PC-9 (cell line): ENCODE measurements at places on chromosomes 1 and 21. TPM values are rescaled to one million over a fixed set of nuclear protein-coding genes. Genes with fewer than 3 reads are reported as not detected.

Gene PLEKHA6
- 52.0 and 53.1 TPM in 2 replicates for total RNA-seq

Gene GJA8
- not detected in 2 replicates for total RNA-seq

Gene TSPAN1
- 134 and 139 TPM in 2 replicates for total RNA-seq

Gene NEGR1
- total RNA-seq, result 0.23 and 0.44 TPM in 2 replicates

Gene PTGER3
- total RNA-seq, result 0.08 and 0.13 TPM in 2 replicates

Gene OR2T2
- not detected in 2 replicates for total RNA-seq

Gene RAB13
- total RNA-seq, result 69.9 and 73.6 TPM in 2 replicates

- no peaks in the 10 kb centered on the region for H3K4me1 ChIP-seq
- no peak overlapping the region for H3K4me3 ChIP-seq
- no peaks in the 10 kb centered on the region for H3K27me3 ChIP-seq
- DNase-seq, result no peak
- no peak overlapping the region for H3K27ac ChIP-seq
Measured at GRCh38 chr1:90616395-90616794, 100.7 kb downstream of the BARHL2 start.

DNA sequence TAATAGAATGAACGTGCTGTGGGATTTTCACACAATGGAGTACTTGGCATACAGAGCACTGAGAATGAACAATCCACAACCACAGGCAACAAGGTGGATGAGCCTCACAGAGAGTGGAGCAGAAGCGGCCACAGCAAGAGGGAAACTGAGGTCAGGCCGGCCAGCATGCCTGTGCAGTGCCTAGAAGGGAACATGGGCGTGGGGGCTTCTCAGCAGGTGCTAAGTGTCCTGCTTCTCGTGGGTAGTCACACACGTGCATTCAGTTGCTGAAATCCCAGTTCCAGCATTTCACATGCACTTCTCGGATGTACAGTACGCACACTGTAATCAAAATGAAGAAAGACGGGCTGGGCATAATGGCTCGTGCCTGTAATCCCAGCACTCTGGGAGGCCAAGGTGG is 33.1 kb downstream of the WDR4 start:
- H3K27me3 ChIP-seq, result no peaks in the 10 kb centered on the region
- no peak overlapping the region for H3K27ac ChIP-seq
- no peaks in the 10 kb centered on the region for H3K4me1 ChIP-seq
- H3K36me3 ChIP-seq, result no peaks in the 10 kb centered on the region
- no peak overlapping the region for H3K4me3 ChIP-seq

- H3K4me1 ChIP-seq, result peaks cover 67% of the 10 kb centered on the region
- 0 out of 2 replicates have a peak overlapping the region, but pooled peaks have one; percentile 14 for H3K27ac ChIP-seq
- H3K36me3 ChIP-seq, result 0 out of 2 replicates have a peak, but pooled peaks cover 6% of the 10 kb centered on the region
- no peak for DNase-seq
- H3K27me3 ChIP-seq, result no peaks in the 10 kb centered on the region
Measured at GRCh38 chr1:234871710-234872271, 256.8 kb downstream of the TOMM20 start.

DNA sequence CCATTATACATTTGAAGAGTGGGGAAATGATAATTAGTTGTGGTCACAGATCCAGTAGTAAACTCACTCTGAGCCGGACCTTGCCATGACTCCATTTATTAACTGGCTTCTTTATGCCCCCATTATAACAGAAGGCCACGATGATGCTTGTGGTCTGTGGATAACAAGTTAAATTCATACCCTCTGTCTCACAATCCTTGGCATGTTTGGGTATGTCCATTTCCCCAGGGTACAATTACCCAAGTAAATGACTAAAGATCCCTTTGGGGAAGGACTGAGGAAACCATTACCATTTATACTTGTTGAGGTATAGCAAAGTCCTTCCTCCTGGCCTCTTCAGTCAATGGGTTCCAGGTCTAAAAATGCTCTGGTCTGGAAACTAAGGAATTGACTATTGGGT is 7.3 kb upstream of the USP1 start:
- no peak for DNase-seq
- no peak overlapping the region for H3K4me3 ChIP-seq
- H3K27ac ChIP-seq, result no peak overlapping the region
- no peaks in the 10 kb centered on the region for H3K27me3 ChIP-seq

DNA sequence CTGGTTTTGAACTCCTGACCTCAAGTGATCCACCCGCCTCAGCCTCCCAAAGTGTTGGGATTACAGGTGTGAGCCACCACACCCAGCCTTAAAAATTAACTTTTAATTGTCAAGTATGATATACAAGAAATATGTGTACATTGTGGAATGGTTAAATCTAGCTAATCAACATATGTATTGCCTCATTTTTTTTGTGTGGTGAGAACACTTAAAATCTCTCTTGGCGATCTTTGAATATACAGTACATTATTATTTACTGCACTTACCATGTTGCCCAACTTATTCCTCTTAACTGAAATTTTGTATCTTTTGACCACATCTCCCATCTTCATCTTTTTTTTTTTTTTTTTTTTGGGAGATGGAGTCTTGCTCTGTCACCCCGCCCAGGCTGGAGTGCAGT is 23.3 kb downstream of the THRAP3 start:
- H3K4me1 ChIP-seq, result peaks cover 66% of the 10 kb centered on the region
- DNase-seq, result no peak
- no peaks in the 10 kb centered on the region for H3K27me3 ChIP-seq
- peaks cover 10% of the 10 kb centered on the region for H3K36me3 ChIP-seq
- H3K27ac ChIP-seq, result peak overlapping the region; percentile 90

- no peaks in the 10 kb centered on the region for H3K36me3 ChIP-seq
- 0 out of 2 replicates have a peak overlapping the region, but pooled peaks have one; percentile 31 for H3K27ac ChIP-seq
- no peaks in the 10 kb centered on the region for H3K27me3 ChIP-seq
- no peak for DNase-seq
- H3K4me1 ChIP-seq, result peaks cover 40% of the 10 kb centered on the region
- no peak overlapping the region for H3K4me3 ChIP-seq
Measured at GRCh38 chr1:203177470-203178039, 1.9 kb upstream of the MYBPH start.

GRCh38 chr1:197451381-197451780 is 183.3 kb downstream of the CRB1 start:
- H3K4me1 ChIP-seq, result no peaks in the 10 kb centered on the region
- H3K27ac ChIP-seq, result no peak overlapping the region
- no peaks in the 10 kb centered on the region for H3K36me3 ChIP-seq
- H3K4me3 ChIP-seq, result no peak overlapping the region
- DNase-seq, result no peak

- no peak overlapping the region for H3K4me3 ChIP-seq
- DNase-seq, result no peak
- no peaks in the 10 kb centered on the region for H3K36me3 ChIP-seq
- H3K27ac ChIP-seq, result no peak overlapping the region
Measured at GRCh38 chr1:240516069-240516468, 95.9 kb downstream of the GREM2 start.

DNA sequence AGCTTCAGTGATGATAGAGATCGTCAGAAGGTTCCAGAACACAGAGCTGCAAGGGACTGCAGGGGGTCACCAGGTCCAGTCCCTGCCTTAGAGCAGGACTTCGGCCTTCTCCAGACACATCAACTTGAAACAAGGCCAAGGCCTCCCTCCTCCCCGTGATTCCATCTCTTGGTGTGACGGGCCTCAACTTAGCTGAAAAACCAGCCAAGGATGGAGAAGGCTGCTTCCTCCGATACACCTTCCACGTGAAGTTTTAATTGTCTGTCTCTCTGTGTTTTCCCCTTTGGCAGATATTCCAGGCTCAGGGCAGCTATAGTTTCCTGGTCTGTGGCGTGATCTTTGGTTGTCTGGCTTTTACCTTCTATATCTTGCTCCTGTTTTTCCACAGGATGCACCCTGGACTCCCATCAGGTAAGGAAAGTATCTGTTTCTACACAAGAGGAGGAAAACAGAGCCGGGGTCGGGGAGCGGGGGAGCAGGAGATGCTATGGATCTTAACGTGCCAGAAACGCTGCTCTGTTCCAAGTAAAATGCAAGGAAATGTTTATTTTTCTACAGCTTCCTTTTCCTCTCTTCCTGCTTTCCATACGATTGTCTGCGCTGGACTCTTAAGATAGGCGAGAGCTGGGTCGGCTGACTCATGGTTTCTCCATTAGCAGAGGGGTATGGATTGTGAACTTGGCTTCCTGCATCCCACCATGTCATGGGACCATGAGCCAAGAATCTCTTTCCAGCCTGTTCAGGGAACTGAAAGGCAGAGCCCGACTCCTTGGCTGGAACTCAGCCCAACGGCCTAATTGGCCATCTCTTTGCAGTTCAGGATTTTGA is 32.8 kb downstream of the ELK4 start:
- no peak overlapping the region for H3K4me3 ChIP-seq
- DNase-seq, result no peak
- H3K4me1 ChIP-seq, result no peaks in the 10 kb centered on the region

GRCh38 chr1:61270107-61270506 is 187.7 kb downstream of the NFIA start:
- H3K27me3 ChIP-seq, result no peaks in the 10 kb centered on the region
- H3K4me1 ChIP-seq, result 0 out of 2 replicates have a peak, but pooled peaks cover 3% of the 10 kb centered on the region
- H3K27ac ChIP-seq, result no peak overlapping the region
- no peak overlapping the region for H3K4me3 ChIP-seq

- peaks cover 62% of the 10 kb centered on the region for H3K4me1 ChIP-seq
- H3K36me3 ChIP-seq, result no peaks in the 10 kb centered on the region
- no peak overlapping the region for H3K27ac ChIP-seq
- H3K27me3 ChIP-seq, result no peaks in the 10 kb centered on the region
- no peak overlapping the region for H3K4me3 ChIP-seq
- DNase-seq, result no peak
Measured at GRCh38 chr1:234969581-234970400, 158.8 kb downstream of the TOMM20 start.

- no peaks in the 10 kb centered on the region for H3K36me3 ChIP-seq
- no peaks in the 10 kb centered on the region for H3K4me1 ChIP-seq
- DNase-seq, result no peak
- no peaks in the 10 kb centered on the region for H3K27me3 ChIP-seq
Measured at GRCh38 chr1:54220004-54220811, 20.2 kb downstream of the MRPL37 start.

DNA sequence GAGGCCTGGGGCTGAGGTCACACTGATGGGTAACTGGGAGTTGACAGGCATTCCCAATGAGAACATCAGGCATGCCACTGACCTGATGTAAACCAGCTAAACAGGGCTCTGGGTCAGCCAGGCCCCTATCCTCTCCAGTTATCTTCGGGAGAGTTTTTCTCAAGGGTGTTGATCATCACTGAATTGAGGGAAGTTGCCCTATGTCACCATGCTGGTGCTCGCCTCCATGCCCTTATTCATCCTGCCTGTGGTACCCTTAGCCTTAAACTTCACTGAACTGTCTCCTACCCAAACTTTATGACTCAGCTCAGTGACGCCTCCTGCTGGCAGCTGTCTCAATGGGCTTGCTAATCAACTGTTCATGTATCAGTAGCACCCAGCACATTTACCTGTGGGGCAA is 80.7 kb upstream of the TNR start:
- no peak overlapping the region for H3K4me3 ChIP-seq
- DNase-seq, result no peak
- H3K27me3 ChIP-seq, result no peaks in the 10 kb centered on the region
- no peaks in the 10 kb centered on the region for H3K4me1 ChIP-seq
- H3K27ac ChIP-seq, result no peak overlapping the region

DNA sequence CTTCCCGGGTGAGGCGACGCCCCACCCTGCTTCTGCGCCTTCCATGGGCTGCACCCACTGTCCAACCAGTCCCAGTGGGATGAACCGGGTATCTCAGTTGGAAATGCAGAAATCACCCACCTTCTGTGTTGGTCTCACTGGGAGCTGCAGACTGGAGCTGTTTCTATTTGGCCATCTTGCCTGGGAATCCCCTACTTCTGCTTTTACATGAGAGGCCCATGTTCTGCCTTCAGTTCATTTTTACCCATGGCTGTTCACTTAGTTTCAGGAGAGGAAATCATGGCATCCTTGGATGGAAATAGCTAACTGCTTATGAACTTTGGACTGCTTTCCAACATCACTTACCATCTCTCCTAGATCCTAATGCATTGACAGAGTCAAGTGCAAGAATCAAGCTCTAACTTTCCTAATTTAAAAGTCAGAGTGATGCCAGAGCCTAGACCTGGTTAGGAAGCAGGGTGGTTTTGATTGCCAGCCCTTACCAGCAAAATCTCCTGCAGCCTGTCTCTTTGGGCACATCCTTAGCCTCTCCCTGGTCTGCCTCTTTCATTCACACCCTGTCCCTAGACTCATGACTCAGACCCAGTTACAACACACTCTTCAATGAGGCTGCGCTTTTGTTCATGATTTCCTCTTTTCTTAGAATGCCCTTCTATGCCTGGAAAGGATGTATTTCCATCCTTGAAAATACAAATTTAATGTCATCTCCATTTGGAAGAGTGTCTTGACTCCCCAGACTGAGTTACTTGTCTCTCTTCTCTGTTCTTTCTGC is 137.2 kb downstream of the KCTD3 start:
- no peaks in the 10 kb centered on the region for H3K4me1 ChIP-seq
- H3K4me3 ChIP-seq, result no peak overlapping the region
- H3K27ac ChIP-seq, result no peak overlapping the region
- DNase-seq, result no peak

GRCh38 chr1:177589166-177589565 is 380.7 kb downstream of the SEC16B start:
- no peak overlapping the region for H3K4me3 ChIP-seq
- H3K27ac ChIP-seq, result no peak overlapping the region
- no peaks in the 10 kb centered on the region for H3K36me3 ChIP-seq
- peaks cover 15% of the 10 kb centered on the region for H3K4me1 ChIP-seq
- no peaks in the 10 kb centered on the region for H3K27me3 ChIP-seq

DNA sequence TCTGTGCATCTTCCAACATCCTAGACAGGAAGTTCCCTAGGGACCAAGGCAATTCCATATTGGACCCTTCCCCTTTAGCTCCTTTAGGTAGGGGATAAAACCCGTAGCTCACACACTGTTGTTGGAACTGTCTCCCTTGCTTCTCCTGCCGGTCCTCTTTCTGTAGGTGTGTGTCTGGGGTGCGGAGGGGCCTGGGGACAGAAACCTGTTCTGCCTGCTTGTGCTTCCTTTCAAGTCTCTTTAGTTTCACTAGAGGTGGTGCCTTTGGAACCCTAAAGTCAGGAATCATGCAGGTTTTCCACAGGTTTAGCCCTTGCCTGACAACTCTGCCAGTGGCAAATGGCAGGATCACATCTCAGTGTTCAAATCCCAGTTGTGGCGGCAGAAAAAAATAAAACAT is 74.6 kb upstream of the PTGFRN start:
- no peaks in the 10 kb centered on the region for H3K4me1 ChIP-seq
- no peaks in the 10 kb centered on the region for H3K36me3 ChIP-seq
- H3K27ac ChIP-seq, result no peak overlapping the region
- H3K4me3 ChIP-seq, result no peak overlapping the region
- no peaks in the 10 kb centered on the region for H3K27me3 ChIP-seq

GRCh38 chr1:191608367-191608766 is 549.9 kb upstream of the RGS18 start:
- no peaks in the 10 kb centered on the region for H3K36me3 ChIP-seq
- H3K27me3 ChIP-seq, result no peaks in the 10 kb centered on the region
- H3K27ac ChIP-seq, result no peak overlapping the region
- no peaks in the 10 kb centered on the region for H3K4me1 ChIP-seq
- no peak overlapping the region for H3K4me3 ChIP-seq

- H3K27me3 ChIP-seq, result peaks cover 11% of the 10 kb centered on the region; the same call in 1 of the 2 replicates
- H3K4me3 ChIP-seq, result no peak overlapping the region
- no peak for DNase-seq
- no peaks in the 10 kb centered on the region for H3K4me1 ChIP-seq
- H3K36me3 ChIP-seq, result no peaks in the 10 kb centered on the region
Measured at GRCh38 chr1:13517193-13517812, 3.5 kb upstream of the LRRC38 start.

GRCh38 chr1:7103361-7103782 is 318.1 kb downstream of the CAMTA1 start:
- no peak overlapping the region for H3K4me3 ChIP-seq
- H3K4me1 ChIP-seq, result no peaks in the 10 kb centered on the region
- no peak overlapping the region for H3K27ac ChIP-seq

GRCh38 chr1:63277195-63278192 is 44.9 kb upstream of the FOXD3 start:
- no peaks in the 10 kb centered on the region for H3K4me1 ChIP-seq
- no peaks in the 10 kb centered on the region for H3K27me3 ChIP-seq
- H3K36me3 ChIP-seq, result no peaks in the 10 kb centered on the region
- H3K27ac ChIP-seq, result no peak overlapping the region
- no peak for DNase-seq
